Endothelial cell of umbilical vein (primary cell): ENCODE measurements at places on chromosomes 7 and 10. TPM values are rescaled to one million over a fixed set of nuclear protein-coding genes. Genes with fewer than 3 reads are reported as not detected.
A peak's percentile ranks its signal among the peaks of the same experiment; 100 is the strongest.

DNA sequence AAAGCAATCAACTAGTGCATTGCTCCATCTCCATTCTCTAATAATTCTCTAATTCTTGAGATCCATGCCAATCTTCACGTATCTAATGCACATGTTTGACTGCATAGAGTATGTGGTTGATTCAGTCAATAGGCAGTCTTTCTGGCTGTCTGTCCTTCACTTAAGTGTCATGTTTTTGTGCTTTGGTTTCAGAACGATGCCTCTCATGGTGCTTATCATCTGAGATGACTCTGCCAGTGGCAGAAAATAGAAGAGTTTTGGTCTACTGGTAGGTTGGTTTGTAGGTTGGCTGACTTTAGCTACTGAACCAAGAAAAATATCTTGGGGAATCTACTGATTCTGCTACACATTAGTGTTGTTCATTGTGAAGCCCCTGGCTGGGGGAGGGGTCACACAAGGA, 364.2 kb downstream of the SFMBT2 start:
- no peak for DNase-seq

The MRLN gene
- not detected in 2 replicates for total RNA-seq

DNA sequence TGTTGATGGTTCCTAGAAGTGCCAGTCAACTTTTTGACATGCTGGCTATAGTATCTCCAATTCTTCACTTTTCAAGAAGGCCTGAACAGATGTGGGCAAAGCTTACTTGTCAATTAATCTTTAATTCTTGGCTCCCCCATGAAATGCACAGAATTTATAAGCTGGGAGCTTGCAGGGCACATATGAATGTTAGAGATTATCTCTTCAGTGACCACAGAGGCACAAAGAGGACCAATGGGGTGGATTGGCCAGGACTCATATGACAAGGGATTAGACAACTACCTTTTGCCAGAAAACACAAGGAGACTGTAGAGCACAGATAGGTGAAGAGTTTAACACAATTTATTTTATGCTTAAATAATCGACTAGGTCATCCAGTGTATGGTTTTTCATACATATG, 121.7 kb upstream of the CCDC6 start:
- DNase-seq = no peak

The TSPAN13 gene
- total RNA-seq = 33.0 and 42.2 TPM in 2 replicates

DNA sequence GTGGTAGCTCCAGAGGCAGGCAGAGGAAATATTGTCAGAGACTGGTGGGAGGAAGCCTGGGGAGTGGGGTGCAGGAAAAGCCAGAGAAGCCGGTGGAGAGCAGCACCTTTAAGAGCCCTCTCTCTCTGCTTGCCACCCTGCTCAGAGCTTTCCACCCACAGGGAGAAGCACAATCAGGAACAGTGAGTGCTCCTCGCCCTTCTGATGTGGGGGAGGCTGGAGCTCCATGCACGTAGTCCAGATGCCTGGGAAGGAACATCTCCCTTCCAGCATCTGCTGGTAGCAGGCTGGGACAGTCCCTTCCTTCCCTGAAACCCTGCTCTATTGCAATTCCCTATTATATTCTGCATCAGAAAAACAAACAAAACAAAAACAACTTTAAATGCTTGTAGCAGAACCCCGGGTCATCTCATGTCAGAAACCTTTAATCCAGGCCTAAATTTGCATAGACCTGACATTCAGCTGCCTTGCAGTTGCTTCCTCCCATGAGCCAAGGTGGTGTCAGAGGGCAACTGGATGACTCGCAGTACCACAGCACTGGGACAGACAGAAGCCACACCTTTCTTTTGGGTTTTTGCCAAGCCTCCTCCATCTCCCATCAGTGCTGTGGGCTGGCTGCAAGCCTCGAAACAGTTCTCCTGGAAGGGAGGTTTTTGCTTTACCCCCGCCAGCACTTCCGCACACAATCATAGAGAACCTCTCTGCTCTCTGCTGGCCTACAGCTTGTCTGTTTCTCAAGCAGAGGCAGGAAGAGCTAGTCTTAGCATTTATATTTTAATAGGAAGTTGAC, 13.1 kb downstream of the AVPI1 start:
- no peak for DNase-seq

The LIPK gene
- total RNA-seq = not detected in 2 replicates

DNA sequence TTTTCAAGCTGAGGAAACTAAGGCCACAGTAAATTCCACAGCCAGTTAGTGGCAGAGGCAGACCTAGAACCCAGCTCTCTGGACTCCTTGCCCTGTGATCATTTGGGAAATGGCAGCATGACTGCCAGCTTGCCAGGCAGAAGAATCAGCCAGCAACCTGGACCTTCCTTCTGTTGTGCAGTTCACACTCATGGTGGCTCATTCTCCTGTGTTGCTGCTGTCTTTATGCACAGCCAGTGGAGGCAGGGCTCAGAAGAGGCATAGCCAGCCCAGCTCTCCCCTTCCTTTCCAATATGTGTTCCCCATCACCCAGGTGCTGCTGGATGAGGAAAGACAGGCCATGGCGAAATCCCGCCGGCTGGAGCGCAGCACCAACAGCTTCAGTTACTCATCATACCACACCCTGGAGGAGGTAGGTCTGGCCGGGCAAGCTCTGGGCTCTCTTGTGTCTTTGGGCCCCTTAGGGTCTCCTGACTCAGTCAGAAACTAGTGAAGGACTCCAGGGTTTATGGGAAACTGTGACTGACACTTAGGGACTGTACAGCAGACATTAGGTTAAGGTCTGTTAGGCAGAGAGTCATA, 14.8 kb downstream of the CPA5 start:
- DNase-seq = no peak

The C10orf90 gene
- total RNA-seq = not detected in 2 replicates

DNA sequence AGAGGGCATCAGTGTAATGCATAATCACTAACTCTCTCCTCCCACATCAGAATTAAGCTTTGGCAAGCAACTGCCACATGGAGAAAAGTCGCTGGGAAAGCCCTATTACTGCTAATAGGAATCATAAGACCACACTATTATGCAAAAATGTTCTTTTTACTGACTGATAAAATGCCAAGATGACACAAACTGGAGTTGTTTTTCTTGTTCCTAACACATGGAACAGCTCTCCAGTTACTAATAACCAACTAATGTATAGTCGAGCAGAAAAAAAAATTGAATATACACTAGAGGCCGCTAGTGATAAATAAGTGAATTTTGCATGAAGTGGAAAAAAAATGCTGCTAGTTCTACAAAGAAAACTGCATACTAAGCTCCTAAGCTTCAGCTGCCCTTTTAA, 165.6 kb downstream of the TPK1 start:
- peak; percentile 21 for DNase-seq

The LHFPL3 gene
- total RNA-seq = not detected in 2 replicates

The TUBB8 gene
- total RNA-seq = not detected in 2 replicates

GRCh38 chr7:83469076-83469475, 179.9 kb downstream of the SEMA3E start:
- peak; percentile 19 for DNase-seq

DNA sequence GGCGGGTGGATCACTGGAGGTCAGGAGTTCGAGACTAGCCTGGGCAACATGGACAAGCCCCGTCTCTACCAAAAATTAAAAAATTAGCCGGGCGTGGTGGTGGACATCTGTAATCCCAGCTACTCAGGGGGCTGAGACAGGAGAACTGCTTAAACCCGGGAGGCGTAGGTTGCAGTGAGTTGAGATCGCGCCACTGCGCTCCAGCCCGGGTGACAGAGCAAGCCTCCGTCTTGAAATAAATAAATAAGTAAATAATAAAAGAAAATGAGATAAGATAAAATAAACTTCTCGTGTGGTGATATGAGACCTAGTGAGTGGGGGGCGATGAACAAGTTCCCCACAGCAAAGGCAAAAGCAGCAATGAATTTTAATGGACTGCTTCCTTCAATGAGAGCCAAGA, 33.6 kb upstream of the LMTK2 start:
- no peak for DNase-seq

The KIAA1549 gene
- 10.9 and 12.4 TPM in 2 replicates for total RNA-seq

The NPVF gene
- total RNA-seq = not detected in 2 replicates

The ANXA8L1 gene
- not detected in 2 replicates for total RNA-seq

- DNase-seq = no peak
These were observed 17.1 kb downstream of the ADCY1 start for GRCh38 chr7:45591101-45591906.

- DNase-seq = no peak
These were observed 556.2 kb downstream of the LRMDA start for GRCh38 chr10:75987616-75988015.

DNA sequence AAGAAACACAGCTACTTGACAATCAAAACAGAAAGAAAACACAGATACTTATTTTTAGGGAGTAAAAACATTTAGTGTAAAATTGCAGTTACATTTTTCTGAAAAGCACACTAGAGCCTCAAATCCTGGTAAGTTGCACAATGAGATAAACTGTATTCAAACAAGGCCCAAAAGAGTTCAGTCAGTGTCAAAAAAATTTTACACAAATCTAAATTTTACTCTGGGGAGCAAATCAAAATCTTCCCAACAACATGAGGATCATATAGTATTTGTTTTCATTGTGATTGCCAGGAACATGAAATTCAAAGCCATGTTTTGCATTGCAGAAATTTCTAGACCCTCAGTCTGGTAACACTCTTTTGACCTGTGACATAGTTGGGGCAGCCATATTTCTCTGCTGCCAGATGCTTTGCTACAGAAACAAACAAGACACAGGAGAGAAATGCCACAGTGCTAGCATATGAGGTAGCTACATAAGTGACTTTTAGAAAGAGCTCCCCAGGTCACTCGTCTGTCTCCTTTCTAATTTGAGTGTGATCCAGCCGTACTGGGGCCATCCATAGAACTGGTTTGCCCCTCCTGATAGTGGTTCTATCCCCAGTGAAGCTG, 49.6 kb downstream of the PDE1C start:
- DNase-seq = no peak

- no peak for DNase-seq
These were observed 56.9 kb upstream of the PPP1R3C start for GRCh38 chr10:91689731-91690168.

- DNase-seq = no peak
These were observed 22.2 kb downstream of the MMS19 start for GRCh38 chr10:97475936-97476594.

The NRCAM gene
- total RNA-seq = 47.6 and 49.0 TPM in 2 replicates

GRCh38 chr7:144037414-144038035, 11.2 kb upstream of the OR2A5 start:
- no peak for DNase-seq

The NUTM2E gene
- 0.30 TPM in 1 of 2 replicates, not detected in the other for total RNA-seq

DNA sequence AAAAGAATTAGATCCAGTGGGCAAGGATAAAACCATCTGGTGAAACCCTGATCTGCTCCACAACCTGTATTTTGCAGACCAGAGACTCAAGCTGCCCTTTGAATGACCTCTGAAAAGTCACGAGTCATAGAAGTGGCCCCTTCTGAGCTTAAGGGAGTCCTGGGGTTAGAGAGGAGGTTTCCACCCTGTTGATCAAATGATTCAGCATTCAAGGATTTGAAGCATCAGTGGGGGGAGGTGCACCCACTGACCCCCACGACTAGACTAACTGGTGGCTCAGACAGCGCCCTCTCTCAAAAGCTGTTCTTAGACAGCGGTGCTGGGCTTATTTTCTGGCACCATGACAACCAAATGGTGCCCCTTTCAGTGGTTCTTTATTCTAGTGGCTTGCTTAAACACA, 44.3 kb downstream of the PLCE1 start:
- DNase-seq = no peak

- peak; percentile 36 for DNase-seq
These were observed at the start of gene CTBP2 for GRCh38 chr10:125159932-125160855. Gene CTBP2, minus strand, starts transcription at chr10:125160563.

GRCh38 chr10:51405580-51406351, 293.6 kb downstream of the CSTF2T start:
- DNase-seq = peak; percentile 55
